Activated T-cell treated with anti-CD3 and anti-CD28 coated beads for 4 hours (primary cell): ENCODE measurements at places on chromosomes 7 and 10.

DNA sequence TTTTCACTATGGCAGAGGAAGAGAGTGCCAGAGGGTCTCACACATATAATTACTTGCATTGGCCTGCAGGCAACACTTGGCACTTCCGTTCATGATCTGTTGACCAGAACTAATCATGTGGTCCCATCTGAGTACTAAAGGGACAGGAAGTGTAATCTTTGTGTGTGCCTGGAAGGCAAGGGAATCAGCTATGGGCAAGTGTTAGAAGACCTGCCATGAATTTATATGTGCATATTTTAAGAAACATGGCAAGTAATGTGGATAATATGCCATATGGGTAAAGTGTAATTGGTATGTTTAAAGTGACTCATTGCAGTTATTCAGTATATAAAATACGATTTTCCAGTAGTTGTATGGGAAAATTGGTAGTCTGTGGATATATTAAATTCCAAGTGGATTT is 46.1 kb downstream of the CCSER2 start:
- no peak for DNase-seq

DNA sequence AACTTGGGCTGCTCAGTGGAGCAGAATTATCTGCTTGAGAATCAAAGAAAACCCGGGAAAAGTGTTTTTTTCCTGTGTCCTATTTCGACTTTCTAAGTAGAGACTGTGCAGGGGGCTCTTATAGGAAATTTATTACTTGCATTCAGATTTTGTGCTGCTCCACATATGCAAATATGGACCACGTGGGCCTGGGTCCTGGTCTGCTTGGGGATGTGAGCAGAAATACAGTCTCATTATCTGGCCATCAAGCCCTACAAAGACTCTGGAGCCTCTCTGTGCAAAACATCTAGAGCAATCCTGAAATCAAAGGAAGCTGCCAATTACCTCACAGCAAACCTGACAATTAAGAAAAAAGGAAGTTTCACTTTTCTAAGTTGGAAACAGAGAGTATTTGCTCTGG is 216.9 kb downstream of the LRMDA start:
- DNase-seq = no peak

DNA sequence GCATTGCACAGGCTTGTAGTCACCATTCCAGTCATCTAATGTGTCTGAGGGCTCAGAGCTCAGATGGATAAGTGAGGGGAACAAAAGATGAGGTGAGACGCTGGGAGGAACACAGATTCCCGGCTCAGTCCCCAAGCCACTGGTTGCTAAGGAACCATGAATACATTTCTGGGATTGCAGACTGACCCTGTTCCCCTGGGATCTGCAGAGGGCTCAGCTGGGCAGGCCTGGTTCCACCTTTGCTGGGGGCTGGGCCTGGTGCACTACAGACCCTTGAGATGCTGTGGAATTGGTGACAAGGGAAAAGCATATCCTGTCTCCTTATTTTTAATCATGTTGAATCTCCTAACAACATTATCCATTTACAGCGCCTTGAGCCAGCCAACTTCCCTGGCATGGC is 19.2 kb downstream of the ELFN1 start:
- DNase-seq = no peak

- DNase-seq = peak; percentile 13
Measured at GRCh38 chr7:94655848-94656657, at the start of gene SGCE. Gene SGCE, minus strand, starts transcription at chr7:94656133. Its CDS starts 35 bp downstream, at chr7:94656098.

GRCh38 chr7:24700521-24701260 is 56.6 kb downstream of the GSDME start:
- no peak for DNase-seq

GRCh38 chr10:36181426-36182178 is 539.5 kb upstream of the FZD8 start:
- no peak for DNase-seq

DNA sequence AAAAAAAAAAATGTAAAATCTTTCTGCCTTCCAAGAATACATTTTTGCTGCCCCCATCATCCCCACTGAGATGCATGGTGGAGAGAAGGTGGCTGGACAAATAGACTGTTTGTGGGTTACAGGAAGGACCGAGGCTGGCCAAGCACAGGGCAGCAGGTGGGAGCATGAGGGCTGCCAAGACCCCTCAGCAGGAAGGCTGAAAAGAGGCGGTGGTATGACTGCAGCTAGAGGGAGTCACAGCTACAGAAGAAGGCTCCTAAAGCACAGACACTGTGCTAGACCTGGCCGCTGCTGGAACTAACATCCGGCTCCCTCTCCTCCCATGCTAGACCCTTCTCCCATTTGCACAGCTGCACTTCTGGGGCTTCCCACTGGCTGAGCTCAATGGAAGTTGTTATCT is 289.6 kb downstream of the TCERG1L start:
- no peak for DNase-seq

DNA sequence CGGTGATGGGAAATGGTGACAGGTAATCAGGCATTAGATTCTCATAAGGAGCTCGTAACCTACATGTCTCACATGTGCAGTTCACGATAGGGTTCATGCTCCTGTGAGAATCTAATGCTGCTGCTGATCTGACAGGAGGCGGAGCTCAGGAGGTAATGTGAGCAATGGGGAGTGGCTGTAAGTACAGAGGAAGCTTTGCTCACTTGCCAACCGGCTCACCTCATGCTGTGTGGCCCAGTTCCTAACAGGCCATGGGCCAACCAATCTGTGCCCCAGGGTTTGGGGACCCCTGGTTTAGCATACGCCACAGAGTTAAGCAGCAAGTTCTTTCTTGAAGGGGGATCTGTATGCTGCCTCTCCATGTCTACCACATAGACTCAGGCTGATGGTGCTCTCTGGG is 133.1 kb downstream of the IQUB start:
- DNase-seq = no peak

DNA sequence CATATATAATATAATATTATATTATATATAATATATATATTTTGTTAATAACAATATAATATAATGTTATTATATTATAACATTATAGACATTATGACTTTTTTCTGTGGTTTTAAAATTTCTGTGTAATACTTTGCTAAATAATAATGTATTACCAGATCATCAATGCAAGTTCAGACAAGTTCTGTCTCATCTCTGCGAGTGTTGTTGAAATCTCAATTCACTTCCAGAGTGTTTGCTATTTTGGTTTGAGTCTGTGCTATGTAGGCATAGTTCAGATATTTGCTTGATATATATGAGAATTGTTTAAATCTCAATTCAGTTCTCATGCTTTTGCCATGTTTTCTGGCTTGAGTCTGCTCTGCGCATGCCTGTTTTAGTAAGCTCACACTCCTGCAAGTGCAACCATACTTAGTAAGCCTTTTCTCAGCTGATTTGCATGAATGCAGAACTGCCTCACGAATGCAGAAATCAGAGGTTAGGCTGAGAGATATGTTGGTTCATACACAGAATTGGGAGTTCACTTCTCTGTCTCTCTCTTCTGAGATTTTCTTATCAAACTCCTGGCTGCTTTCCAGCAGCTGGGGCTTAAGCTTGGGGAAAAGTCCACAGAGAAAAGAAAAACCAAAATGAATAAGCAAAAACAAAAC is 830.2 kb upstream of the SORCS1 start:
- no peak for DNase-seq

DNA sequence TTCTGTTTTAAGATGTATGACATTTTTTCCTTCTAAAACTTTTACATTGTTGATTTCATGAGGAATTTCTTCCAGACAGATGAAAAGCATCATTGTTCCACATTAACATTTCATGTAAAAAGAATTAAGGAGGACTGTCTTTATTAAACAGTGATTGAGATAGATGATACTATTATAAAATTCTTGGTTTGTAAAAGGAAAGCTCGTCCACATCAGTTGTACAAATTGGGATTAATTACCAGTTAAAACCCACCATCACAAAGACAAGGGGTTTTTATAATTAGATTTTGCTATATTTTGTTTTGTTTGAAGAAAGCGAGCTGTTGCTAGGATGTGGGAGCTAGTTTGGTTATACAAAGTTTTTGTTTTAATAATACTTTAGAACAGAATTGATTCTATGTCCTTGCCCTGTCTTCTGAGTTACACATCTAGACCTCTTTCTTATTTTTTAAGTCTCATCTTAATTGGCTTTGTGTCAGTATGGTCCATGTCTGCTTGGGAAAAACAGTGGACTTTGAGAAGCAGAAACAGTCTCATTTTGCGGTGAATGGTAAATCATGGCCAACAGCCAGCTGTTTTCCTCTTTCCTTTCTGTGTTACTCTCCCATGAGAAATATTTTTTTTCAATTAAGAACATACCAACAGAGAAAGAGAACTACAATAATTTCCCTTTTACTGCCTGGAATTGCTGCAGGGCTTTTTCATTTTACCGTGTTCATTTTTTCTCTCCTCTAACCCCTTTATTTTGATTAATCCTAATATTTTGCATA is 3.2 kb downstream of the TES start:
- DNase-seq = no peak

GRCh38 chr7:1675673-1676549 is 5.8 kb downstream of the ELFN1 start:
- no peak for DNase-seq

DNA sequence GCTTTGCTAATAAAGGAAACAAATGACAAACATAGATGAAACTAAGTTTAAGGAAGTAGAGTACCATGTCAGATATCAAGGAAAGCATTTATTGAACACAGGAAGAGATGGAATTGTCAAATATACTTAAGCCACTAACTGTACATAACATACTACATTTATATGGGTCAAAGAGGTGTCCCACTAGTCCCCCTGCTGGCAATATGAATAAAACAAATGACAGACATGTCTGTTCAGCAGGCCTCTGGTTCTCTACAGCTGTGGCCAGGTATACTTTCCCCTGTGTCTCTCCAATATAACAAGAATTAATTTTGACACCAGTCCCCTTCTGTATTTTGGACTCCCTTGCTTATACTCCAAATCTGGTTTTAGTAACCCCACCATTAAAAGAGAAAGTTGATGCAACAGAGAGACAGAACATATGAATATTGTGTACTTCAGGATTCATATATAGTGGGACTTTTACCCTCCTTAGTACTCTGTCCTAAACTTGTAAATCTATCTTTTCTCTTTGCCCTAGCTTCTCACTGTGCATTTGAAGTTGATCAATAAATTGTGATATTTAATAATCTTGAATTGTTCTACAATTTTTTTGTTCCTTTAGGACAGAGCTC is 42.9 kb downstream of the CD36 start:
- no peak for DNase-seq

DNA sequence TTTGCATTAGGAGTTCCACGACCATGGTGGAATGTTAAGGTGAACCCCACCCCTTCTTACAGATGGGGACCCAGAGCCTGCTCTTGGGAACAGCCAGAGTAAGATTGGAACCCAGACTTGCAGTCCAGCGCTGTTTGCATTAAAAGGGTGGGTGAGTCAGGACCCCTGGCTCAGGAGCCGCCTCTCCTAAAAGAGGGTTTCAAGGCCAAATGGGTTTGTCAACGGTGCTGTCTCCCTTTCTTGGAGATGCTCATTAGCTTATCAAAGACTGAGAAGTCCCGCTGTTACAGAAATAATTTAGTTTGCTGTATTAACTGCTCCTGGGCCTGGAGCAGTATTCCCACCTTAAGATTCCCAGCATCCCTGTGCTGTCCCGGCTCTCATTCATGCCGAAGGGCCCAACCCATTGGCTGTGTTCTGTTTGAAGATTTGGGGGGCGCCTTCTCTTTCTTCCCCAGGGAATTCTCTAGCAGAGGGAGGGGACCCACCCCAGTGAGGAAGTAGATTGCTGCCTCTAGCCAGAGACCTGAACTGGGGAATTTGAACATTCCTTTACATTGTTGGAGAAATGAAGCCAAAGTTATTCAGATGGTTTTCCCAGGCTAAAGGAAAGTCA is 1.8 kb downstream of the MARVELD1 start:
- DNase-seq = no peak

- DNase-seq = no peak
Measured at GRCh38 chr7:96933067-96933645, 72.2 kb upstream of the DLX6 start.

GRCh38 chr7:27299861-27300260 is 57.3 kb downstream of the EVX1 start:
- no peak for DNase-seq

GRCh38 chr10:63964406-63964805 is 443.2 kb downstream of the REEP3 start:
- no peak for DNase-seq

GRCh38 chr10:113454341-113455061 is 98.4 kb upstream of the HABP2 start:
- no peak for DNase-seq

- no peak for DNase-seq
Measured at GRCh38 chr10:114914560-114914959, 23.4 kb upstream of the TRUB1 start.

DNA sequence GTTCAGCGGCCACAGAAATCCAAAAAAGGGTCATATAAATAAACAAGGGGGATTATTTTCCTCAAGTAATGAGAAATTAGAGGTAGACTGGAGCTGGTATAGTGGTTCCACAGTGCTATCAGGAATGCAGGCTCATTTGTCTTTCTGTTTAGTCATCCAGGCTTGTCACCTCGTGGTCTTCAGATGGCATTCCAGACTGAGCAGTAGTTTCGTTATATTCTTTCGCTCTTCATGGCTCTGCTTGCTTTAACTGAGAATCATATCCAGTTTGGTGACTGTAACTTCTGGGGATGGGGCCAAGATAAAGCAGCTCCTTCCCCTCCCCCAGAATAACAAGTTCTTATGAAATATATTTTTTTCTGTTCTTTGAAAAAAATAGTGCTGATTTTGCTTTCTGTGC is 9.5 kb downstream of the ANKIB1 start:
- DNase-seq = no peak

DNA sequence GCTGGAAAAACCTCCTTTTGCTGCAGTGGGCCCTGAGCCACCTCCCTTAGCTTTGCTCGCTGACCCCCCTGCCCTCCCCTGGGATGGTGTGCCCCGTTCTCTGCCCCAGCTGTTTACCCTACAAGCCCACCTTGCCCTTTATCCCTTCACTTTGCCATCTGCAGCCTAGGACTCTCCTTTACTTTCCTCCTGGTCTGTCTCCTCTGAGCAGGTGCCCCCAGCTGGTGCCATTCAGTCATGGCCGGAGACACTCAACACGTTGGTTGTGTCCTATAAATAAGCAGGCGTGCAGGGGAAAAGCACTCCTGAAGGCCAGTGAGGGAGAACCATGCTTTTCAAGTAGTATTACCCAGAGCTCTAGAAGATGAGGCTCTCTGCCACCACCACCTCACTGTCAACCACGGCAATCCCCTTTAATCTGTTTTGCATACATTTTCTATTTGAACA is 6.1 kb downstream of the RASSF4 start:
- no peak for DNase-seq

- no peak for DNase-seq
Measured at GRCh38 chr10:90276894-90277475, 575.6 kb downstream of the KIF20B start.
